IPS DF 19.7 (cell line): ENCODE measurements at places on chromosomes 12 and 14.

DNA sequence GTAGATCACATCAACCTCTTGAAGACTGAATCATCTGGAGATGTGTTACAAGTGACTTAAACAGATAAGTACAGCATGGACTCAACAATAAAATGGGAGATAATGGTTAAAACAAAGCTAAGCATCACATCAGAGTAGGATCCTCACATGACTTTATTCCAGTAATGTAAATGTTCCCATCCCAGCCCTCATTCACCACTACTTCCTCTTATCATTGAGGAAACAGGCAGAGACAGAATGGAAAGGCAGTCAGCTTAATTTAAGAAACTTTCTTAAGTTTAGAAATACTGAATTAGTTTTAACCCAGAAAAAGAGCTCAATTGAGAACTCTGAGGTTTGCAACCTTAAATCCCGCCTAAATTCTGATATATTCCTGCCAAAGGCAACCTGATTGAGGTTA lies 1.2 kb upstream of the ALG10 start:
- no peak for DNase-seq

GRCh38 chr12:62466018-62466593 lies 520 bp upstream of the MON2 start:
- DNase-seq: no peak

- no peak for DNase-seq
Measured at GRCh38 chr14:66254038-66254437, 232.1 kb upstream of the CCDC196 start.

DNA sequence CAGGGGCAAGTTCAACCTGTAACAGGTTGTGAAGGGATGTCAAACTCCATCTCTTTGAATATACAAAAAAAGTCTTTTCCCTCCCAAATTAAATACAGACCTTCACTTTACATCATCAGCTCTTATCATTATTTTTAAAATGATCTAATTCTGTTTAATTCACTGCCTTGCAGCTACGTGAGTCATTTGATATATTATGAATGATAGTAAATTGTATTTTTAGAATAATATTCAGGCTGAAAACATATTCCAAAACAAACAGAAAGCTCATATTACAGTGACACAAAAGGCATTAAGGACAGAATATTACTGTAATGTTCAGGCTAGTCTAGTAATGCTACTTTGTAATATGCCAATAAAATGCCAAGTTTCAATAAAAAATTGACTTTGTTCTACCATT lies 53.3 kb downstream of the BCAT1 start:
- DNase-seq: no peak

DNA sequence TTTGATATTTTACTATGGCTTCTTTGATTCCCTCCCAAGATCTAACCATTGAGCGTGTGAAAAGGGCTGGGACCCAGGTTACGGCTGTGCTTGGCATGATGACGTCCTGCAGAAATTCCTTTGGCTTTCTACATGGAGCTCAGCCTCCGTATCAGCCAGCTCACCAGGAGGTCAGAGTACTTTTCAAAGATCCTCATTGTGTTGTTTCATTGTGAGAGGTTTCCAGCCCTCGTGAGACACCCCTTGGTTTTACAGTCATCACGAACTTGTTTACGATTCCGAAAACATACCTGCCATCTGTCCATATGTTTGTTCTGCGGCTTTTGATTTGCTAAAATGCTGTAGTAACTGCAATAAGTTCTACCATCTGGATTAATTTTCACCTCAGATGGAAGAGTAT lies 453.1 kb downstream of the TMEM121 start:
- DNase-seq: no peak

GRCh38 chr14:34211732-34212131 lies 250.3 kb downstream of the SPTSSA start:
- DNase-seq: no peak

GRCh38 chr14:94689218-94689984 lies 77.2 kb downstream of the SERPINA3 start:
- DNase-seq: no peak
